Karpas-422 (cell line): ENCODE measurements at places on chromosomes 5 and 9. TPM values are rescaled to one million over a fixed set of nuclear protein-coding genes. Genes with fewer than 3 reads are reported as not detected.

The BTNL9 gene
- total RNA-seq, result 1.3 TPM in 1 of 2 replicates, not detected in the other

DNA sequence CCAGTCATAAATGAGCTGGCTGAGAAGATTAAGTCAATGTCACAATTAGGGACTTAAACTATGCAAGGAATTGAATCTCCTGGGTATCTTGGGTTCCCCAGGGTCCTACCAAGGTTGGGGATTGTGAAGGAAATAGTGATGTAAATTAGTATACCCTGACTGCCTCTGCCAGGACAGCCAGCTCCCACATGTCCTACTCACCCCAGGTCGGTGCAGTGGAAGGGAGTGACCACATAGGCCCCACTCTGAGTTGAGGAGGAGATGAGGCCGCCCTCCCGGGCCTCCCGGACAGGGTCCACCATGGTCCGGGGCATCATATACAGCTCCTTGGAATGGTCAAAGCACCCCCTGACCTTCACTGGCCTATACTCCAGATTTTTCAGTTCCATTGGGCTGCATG lies 2.7 kb downstream of the SURF1 start:
- no peak overlapping the region for H3K4me3 ChIP-seq
- H3K27me3 ChIP-seq, result no peaks in the 10 kb centered on the region
- peaks cover 65% of the 10 kb centered on the region for H3K4me1 ChIP-seq
- peaks cover 37% of the 10 kb centered on the region for H3K36me3 ChIP-seq
- 0 out of 2 replicates have a peak overlapping the region, but pooled peaks have one; percentile 15 for H3K27ac ChIP-seq

DNA sequence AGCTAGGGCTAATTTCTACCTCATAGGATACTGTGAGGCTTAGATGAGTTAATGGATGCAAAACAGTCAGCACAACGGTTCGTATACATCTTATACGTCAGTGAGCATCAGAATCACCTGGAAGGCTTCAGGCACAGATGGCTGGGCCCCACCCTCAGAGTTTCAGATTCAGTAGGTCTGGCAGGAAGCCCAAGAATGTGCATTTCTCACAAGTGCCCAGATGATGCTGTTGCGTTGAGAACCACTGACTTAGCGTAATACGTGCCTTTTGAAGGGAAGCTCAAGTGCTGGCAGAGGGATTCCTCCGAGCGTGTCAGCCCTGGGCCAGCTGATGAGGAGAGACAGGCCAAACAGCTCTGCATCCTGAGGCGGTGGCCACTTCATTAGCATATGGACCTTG lies 117.1 kb upstream of the WWC1 start:
- H3K4me1 ChIP-seq, result no peaks in the 10 kb centered on the region
- H3K27ac ChIP-seq, result no peak overlapping the region
- no peak for DNase-seq
- H3K4me3 ChIP-seq, result no peak overlapping the region
- H3K36me3 ChIP-seq, result no peaks in the 10 kb centered on the region

GRCh38 chr5:177085985-177086653 lies 596 bp upstream of the FGFR4 start:
- H3K4me3 ChIP-seq, result no peak overlapping the region
- no peaks in the 10 kb centered on the region for H3K27me3 ChIP-seq
- no peak overlapping the region for H3K27ac ChIP-seq
- no peaks in the 10 kb centered on the region for H3K36me3 ChIP-seq
- peaks cover 24% of the 10 kb centered on the region for H3K4me1 ChIP-seq
- DNase-seq, result no peak

The CDH12 gene
- total RNA-seq, result not detected in 2 replicates

The SPINK13 gene
- total RNA-seq, result not detected in 2 replicates

DNA sequence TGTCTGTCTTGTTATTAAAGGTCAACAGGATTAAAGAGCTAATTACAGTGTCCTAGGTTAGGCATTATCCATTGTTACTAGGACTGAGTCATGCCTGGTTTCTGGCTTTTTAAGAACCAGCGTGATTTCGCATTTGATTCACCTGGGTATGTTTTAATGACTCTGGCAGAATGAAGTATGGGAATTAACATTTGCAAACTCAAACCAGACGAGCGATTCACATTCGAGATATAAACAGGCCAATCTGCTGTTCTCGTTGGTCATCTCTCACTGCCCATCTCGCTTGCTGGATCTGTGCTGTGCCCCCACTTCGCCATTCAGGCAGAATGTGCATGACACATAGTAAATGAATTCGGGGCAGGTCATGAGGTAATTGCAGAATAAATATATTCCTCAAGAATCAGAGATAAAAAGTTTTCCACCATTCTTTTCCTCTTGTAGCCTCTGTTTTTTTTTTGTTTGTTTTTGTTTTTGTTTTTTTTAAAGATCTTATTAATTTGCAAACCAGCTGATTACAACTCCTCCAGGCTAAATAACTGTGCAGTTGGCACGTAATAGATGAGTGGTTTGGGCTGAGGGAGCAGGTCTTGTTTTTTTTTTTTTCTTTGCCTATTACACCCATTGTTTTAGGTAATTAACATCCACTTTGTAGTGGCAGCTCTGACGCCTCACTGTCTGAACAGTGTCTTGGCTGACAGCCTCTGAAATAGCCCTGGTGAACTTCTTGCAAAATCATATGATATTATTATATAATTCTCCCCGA lies 313.5 kb upstream of the MSX2 start:
- no peaks in the 10 kb centered on the region for H3K36me3 ChIP-seq
- no peaks in the 10 kb centered on the region for H3K27me3 ChIP-seq
- H3K4me1 ChIP-seq, result no peaks in the 10 kb centered on the region
- no peak overlapping the region for H3K4me3 ChIP-seq
- no peak for DNase-seq
- no peak overlapping the region for H3K27ac ChIP-seq

DNA sequence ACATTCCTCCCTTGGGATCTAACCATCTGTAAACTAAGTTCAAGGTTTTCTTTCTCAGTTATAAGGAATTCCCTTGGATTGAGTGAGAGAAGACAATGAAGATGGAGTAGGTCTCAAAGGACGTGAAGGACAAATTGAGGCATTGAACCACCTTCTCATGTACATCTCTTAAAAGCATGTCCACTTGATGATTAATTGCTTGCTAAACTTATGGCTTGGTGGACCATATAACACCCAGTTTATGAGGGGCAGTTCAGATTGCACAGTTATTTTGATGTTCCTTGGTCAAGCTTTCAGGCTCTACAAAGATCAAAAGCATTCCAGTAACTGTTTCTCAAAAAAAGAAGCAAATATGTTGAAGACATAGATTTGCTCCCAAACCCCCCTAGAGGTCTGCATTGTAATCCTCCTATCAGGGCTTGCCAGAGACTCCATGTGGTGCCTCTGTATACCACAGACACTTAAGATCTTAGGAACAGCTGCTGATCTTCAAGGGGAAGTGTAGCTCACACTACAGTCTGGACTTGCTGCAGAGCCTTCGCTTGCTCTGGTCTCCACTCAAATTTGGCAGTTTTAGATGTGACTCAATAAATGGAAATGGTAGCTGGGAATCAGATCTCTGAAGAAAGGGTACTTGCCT lies 56.9 kb upstream of the ALDH1A1 start:
- no peaks in the 10 kb centered on the region for H3K27me3 ChIP-seq
- H3K4me1 ChIP-seq, result no peaks in the 10 kb centered on the region
- no peaks in the 10 kb centered on the region for H3K36me3 ChIP-seq
- DNase-seq, result no peak
- no peak overlapping the region for H3K4me3 ChIP-seq

The MRPL36 gene
- 63.7 and 67.1 TPM in 2 replicates for total RNA-seq

The ZNF484 gene
- total RNA-seq, result 9.5 and 17.3 TPM in 2 replicates
